ENCODE measurements at places on chromosomes 13 and 19.

GRCh38 chr13:43816401-43816889 lies 29.7 kb upstream of the ENOX1 start:
- DNase-seq, result no peak

GRCh38 chr13:67227131-67227983 lies 2.8 kb downstream of the PCDH9 start:
- DNase-seq, result no peak

GRCh38 chr19:10852098-10852800 lies 4.0 kb downstream of the C19orf38 start:
- no peak for DNase-seq

DNA sequence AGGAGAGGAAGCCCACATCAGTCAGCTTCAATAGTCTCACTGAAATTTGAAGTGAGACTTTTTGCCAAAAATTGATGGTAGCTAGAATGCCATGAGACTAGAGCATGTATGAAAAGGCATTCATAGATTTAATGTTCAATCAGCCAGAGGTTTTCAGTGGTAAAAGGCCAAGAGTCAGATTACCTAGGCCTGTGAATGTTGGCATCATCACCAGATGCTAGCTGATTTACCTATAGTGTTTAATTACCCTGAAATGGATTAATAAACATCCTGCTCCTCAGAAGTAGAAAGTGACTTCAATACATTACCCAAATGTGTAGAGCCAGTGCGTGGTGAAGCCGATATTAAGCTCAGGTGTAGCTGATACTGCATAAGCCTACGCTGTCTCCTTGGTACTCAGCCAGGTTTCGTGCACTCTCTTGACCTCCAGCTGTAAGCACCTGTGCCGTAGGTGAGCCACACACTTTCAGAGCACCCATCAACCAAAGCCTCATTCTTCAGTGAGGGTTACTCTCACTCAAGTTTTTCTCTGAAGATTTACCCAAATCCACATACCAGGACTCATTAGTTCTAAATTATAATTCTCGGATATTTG lies 1140.3 kb upstream of the SLC10A2 start:
- DNase-seq, result no peak

GRCh38 chr13:21338639-21339278 lies 120.3 kb downstream of the ZDHHC20 start:
- no peak for DNase-seq

GRCh38 chr13:66803013-66803807 lies 426.9 kb downstream of the PCDH9 start:
- DNase-seq, result no peak

GRCh38 chr13:76286178-76286577 lies 600.0 kb downstream of the KCTD12 start:
- DNase-seq, result no peak

DNA sequence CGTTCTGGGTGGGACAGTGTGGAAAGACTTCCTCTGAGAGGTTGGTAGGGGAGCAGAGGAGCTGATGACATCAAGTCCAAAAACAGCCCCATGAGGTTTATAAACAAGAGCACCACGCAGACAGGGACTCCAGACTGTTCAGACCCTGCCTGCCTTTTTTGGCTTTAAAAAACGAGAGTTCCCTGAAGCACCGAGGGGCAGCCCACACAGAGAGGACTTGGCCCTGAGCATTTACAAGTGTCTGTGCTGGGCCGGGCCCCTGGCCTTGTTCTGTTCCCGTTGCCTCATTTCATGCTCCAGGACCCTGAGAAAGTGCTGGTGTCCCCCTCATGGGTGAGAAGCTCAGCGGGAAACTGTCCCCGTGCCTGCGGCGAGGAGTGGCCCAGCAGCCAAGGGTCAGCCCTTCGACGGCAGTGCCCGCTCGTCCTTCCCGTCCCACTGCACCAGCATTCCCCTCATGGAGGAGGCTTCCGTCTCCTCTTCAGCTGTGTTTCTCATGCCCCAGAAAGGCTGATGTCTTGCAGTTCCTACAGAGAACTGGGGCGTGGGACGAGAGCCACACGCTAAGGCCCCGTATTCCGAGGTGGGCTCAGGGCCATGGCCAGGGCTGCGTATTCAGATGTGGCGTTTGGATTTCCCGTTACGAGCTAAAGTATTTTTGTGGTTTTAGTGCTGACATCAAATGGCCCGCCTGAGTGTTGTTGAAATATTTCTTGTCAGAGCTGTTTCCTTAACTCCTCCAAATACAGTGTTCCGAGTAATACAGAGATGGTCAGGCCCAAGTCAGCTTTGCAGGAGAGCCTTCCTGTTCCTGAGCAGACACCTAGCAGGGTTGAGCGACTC lies 93.5 kb downstream of the ATP11A start:
- no peak for DNase-seq

DNA sequence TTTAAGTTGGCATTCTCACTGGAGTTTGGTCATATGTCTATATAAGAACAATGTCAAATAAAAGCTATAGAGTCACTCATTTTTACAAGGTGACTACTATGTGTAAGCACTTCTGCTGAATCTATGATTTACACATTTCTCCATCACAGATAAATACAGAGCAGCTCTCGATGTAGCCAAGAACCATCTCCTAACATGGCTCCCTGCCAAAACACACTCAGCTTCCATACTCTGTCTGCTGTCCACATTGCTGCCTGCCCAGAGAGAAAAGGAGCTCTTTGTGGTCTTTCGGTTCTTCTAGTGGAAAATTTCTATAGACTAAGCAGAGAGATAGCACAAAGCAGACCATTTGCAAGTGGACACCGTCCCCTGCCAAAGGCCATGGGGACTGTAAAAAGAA lies 190.9 kb upstream of the KLF12 start:
- no peak for DNase-seq

GRCh38 chr13:30759748-30760147 lies 24.4 kb downstream of the ALOX5AP start:
- no peak for DNase-seq

DNA sequence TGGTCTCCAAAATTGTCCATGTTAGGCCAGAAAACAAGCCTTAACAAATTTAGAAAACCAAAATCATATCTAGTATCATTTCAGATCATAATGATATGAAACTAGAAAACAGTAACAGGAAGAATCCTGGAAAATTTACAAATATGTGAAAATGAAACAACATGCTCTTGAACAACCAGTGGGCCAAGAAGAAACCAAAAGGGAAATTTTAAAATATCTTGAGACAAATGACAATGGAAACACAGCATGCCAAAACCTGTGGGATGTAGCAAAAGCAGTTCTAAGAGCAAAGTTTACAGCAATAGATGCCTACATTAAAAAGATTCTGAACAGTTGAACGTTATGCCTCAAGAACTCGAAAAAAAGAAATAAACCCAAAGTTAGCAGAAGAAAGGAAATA lies 32.6 kb downstream of the VWA8 start:
- DNase-seq, result no peak

GRCh38 chr13:36026531-36026930 lies 104.7 kb downstream of the DCLK1 start:
- no peak for DNase-seq

DNA sequence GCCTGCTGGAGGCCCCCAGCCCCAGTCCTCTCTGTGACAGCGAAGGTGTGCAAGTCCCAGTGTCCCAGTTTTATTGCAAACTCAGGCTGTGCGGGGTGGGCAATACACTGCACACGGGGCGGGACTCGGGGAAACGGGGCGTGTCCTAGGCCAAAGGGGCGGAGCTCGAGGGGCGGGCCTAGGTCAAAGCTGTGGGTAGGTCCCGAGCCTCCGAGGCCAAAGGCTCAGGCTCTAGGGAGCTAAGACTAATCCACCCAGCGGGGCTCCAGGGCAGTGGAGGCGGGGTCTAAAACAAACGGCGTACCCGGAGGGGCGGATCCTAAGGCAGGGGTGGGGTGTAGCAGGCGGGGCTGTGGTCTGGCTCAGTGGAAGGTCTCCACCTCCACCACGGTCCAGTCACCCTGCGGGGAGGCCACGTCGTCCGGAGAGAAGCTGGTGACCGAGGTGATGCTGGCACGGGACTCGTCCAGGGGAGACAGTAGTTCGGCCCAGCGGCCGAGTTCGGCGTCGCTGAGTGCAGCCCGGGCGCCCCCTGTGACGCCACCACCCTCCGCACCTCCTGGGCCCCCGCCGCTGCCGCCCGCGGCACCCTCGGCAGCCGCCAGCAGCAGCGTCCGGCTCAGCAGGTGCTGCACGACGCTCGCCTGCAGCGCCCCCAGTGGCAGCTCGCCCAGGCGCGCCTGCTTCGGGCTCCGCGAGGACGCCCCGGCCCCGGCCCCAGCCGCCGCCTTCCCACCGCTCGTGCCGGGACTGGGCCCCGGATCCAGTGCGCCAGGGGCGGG lies 5.3 kb downstream of the PRR36 start:
- peak; percentile 57 for DNase-seq

DNA sequence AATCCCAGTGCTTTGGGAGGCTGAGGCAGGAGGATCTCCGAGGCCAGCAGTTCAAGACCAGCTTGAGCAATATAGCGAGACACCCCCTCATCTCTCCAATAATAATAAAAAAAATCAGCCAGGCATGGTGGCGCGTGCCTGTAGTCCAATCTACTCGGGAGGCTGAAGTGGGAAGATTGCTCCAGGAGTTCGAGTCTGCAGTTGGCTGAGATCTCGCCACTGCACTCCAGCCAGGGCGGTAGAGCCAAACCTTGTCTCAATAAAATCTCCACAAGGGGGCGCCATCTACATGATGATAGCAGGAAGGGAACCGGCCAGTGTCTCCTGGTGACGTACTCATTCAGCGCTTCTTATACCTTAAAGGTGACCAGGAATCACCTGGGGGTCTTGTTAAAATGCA lies 13.6 kb upstream of the C5AR1 start:
- peak; percentile 87 for DNase-seq

DNA sequence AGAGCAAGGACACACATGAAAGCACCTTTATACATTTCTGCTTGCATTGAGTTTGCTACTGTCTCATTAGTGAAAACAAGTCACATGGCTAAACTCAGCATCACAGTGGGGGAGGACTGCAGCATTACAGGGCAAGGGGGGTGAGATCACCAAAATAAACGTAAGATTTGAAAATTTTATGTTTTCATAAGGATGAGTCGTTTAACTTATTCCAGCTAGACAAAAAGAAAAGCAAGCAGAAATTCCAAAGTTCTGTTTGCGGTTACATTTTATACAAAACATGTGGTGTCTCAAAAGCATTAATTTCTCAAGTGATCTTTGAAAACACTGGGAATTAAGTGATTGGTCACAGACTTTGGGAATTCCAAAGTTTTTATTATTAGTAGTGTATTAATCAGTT lies 261.4 kb upstream of the RXFP2 start:
- no peak for DNase-seq

Measured in neural crest cell (in vitro differentiated cells).